Fibroblast of gingiva (primary cell): ENCODE measurements at places on chromosomes 6 and 20.

GRCh38 chr6:47151232-47151898, 109.2 kb upstream of the ADGRF1 start:
- DNase-seq: peak; percentile 64

DNA sequence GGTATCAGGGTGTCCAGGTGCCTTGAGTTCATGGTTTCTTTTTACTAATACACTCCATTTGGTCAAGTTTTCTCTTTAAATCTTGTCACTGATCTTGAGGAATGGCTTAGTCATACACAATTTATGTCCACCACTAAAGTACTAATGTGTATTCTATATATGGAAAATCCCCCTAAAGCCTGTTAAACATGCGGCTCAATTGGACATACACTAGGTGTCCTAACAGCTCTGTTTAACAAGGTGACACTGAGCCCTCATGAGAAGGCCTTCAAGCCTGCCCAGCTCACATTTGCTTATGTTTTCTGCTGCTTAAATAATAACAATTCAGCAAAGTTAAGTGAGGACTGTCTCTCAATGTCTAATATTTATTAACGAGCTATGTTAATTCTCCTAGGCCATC, 31.5 kb downstream of the PDE7B start:
- no peak for DNase-seq

DNA sequence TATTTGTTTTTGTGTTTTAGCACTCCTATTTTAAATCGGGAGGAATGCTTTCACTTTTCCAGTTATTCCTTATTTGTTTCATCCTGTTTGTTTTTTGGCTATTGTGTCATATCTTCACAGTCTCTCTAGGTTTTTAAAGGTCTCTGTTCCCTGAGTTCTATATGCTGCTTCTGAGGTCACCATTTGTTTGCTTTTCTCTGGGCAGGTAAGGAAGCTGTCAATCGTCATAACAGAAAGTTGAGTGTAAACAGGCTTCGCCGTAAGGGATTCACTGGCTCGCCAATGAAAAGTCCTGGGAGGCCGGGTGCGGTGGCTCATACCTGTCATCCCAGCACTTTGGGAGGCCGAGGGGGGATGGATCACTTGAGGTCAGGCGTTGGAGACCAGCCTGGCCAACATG, 48.7 kb upstream of the RPS6KA2 start:
- DNase-seq: no peak

DNA sequence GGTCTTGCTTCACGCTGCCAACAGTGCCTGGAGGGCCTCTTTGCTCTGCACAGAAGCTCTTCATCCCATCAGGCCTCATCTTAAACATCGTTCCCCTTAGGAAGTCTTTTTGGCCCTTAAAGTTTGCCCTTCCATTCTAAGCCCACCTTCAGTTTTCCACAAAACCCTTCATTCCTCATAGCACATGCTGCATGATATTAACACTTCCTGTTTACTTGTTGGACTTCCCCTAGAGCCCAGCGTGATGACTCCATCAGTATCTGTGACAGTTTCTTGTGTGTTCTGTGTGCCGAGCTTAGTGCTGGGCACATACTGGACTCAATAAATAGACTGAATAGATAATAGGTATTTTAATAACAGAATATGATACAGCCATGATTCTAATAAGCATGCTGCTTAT, 2.2 kb downstream of the NT5DC1 start:
- DNase-seq: no peak

DNA sequence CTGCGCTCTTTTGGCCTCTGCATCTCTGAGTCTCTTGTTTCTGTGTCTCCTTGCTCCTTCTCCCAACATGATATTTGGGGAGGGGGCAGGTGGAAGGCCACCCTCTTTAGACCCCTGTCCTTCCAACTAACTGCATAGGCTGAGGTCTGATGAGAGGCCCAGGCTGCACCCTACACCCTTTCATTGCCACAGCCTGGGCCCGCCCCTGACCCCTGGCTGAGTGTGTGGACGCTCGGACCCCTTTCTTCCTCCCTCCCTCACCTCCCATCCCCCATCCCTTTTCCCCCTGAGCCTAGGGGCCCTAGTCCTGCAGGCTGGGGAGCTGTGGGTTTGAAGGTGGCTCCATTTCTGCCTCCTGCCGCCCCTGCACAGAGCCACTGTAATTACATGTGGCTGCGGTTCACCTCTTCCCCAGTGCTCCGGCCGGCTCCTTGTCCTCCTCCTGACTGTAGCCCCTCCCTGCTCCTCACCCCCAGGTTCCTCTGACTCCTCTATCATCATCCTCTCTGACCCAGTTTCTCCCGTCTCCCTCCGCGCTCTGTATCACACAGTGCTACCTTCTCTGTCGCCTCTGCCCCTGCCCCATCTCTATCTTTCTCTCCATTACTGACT, 6.8 kb downstream of the MDFI start:
- DNase-seq: no peak

DNA sequence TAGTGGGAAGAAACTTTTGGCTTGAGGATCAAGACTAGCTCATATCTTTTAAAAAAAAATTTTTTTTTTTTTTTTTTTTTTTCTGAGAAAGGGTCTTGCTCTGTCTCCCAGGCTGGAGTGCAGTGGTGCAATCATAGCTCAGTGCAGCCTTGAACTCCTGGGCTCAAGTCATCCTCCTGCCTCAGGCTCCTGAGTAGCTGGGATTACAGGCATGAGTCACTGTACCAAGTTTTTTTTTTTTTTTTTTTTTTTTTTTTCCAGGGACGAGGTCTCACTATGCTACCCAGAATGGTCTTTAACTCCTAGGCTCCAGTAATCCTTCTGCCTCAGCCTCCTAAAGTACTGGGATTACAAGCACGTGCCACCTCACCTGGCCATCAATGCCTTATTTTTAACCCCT, 27.9 kb downstream of the GCLC start:
- DNase-seq: no peak

- DNase-seq: no peak
These were observed 196.7 kb downstream of the MOXD1 start for GRCh38 chr6:132204591-132204990.

DNA sequence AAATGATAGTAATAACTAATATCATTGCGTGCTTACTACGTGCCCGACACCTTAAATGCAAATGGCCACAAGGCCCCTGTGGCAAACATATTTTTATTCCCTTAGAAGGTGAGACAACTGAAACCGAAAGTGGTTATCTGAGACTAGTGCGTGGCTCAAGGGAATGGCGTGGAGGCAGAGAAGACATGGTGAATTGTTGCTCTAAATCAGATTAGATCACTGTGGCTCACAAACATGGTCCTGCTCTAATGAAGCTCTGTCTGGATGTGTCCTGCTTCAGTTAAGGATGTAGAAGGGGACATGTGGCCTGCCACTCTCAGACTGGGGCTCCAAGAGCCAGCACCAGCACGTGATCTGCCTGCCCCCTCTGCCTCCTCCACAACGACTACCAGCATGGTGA, 124.2 kb upstream of the GMDS start:
- no peak for DNase-seq

- DNase-seq: no peak
These were observed 323.0 kb upstream of the JARID2 start for GRCh38 chr6:14922706-14923460.

DNA sequence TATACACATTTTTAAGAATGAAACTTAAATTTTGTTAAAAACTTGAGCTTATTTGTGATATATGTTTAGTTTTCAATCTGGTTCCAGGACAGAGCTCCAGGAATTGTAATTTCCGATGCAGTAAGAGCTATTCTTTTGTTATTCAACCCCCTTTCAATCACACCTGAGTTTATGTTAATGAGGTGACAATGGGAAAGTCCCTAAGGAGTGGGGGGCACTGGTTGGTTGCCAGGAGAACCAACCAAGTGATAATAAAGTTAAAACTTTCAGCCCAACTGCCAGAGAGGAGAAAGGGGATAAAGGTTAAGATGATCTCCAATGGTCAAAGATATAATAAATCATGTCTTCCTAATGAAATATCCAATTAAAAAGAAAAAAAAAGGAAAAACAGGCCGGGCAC, 19.8 kb downstream of the MDN1 start:
- DNase-seq: no peak

GRCh38 chr6:150633486-150633834, 33.8 kb downstream of the PLEKHG1 start:
- no peak for DNase-seq

- no peak for DNase-seq
These were observed 43.4 kb downstream of the OGFRL1 start for GRCh38 chr6:71332012-71332411.

GRCh38 chr6:20978151-20978614, 443.9 kb downstream of the CDKAL1 start:
- peak; percentile 94 for DNase-seq

DNA sequence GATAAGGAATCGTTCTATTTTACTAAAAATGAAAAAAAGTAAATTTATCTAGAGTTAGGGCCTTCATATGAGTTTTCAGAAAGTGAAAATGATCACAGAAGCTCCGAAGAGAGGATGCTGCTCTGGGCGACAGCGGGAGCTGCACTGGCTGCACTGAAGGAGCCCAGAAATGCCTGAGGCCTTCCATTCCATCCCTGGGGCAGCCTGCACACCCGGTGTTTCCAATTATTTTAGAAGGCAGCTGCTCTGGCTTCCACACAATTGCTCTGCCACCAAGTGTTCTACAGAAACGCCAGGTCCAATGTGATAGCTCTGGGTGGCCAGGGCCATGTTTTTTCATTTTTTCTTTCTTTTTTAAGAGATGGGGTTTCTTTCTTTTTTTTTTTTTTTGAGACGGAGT, 3.6 kb downstream of the DTNBP1 start:
- peak; percentile 9 for DNase-seq

DNA sequence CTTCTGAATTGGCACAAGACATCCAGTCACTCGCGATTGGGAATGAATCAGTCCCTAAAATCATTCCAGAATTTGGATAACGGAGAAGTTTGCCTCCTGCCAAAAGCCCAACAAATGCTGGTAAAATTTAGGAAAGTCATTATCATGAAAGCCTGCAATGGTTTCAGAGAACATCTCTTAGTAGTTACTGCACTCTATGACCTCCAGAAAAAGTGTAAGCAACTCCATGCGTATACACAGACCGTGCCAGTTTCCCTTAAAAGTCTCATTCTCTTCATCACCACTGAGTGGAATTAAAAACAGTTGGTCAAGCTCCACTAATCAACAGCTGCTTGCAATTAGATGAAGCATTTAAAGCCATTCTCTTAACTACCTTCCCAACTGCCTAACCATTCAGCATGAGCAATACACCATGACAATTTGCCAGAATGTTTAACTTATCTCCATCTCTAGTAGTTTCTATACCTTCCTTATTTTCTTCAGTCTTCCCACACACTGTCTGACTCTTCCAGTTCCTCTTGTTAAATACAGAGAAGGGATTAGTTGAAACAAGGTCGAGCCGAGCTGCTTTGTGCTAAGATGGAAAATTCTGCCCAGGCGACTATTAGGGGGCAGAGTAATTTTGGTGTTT, 183.6 kb upstream of the PRDM1 start:
- DNase-seq: peak; percentile 76

DNA sequence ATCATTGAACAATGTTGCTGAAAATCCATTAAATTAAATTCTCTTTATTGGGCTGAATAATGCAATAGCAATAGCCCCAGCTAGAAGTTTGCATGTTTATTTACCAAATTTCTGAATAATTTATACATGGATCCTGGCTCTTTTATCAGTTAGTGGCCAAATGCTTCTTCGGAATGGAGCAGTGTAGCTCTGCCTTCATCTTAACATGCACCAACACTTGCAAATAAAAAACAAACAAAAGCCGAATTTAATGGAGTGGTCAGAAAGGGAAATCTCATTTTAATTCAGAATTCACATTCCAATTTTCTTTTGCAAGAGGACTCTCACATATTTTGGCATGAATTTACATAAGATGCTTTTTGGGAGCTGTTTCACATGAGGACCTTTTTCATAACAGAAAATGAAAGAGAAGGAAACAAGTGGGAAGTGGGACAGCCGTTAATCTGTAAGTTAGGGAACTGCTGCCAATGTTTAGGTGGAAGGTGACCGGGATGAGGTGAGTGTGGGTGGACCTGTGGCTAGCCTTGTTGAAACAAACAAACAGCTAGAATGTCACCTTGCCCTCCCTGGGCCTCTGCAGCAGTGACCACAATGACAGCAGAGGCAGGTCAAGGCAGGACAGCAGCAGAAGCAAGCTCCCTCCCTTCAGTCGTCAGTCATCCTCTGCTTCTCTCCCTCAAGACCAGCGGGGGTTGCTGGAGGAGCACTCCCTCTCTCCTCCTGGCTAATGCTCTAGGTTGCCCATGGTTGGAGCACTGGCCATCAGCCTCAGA, 73.2 kb downstream of the INSM1 start:
- no peak for DNase-seq

DNA sequence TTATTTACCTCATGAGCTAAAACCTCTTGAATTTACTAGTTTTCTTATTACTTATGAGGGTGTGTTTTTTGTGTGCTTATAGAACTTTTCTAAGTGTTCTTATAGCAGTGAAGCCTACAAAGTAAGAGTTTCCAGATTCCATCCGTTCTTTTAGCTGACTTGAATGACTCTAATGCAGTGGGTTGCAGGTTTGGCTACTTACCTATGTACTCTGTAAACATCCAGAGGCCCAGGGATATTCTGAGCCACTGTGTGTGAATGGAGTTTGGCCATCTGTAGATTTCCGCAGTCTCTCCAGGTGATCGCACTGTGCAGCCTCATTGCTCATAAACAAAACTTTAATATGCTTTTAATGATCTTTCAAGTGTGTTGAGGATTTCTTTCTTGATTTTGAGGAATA, 157.8 kb downstream of the MYO6 start:
- no peak for DNase-seq

DNA sequence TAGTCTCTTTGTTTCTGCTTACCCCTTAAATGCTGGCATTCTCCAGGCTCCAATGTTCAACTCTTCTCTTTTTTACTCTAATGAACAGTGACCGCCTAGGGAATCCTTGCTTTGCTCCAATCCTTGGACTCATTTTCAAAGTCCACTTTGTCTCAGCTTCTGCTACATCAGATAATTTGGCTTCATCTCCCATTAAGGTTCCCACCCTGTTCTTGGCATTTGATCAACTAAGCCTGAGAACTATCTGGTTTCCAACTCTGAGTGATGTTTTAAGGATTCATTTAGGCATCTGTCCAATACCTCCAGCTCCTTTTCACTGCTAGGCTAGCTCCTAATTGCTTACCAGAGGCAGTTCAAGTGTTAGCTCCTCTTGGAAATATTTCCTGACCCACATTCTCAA, 64.9 kb downstream of the ME1 start:
- peak; percentile 69 for DNase-seq

DNA sequence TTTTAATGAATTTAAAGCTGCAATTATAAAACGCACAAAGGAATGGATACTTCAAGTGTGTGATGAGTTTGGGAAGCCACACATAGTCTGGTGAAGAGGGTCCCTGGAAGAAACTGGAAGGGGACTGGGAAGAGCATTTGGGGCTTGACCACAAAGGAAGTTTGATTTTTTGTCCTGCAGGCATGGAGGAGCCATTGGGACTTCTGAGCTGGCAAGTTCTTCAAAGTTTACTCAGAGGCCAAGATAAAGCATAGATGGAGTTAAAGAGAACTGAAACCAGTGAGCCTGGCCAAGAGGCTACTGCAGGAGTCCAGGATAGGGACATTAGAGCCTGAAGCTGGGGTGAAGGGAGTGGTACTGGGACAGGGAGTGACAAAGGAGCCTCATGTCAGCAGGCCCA, 95.0 kb downstream of the AIG1 start:
- no peak for DNase-seq
